ENCODE measurements at places on chromosomes 2 and 18. TPM values are rescaled to one million over a fixed set of nuclear protein-coding genes. Genes with fewer than 3 reads are reported as not detected.
A peak's percentile ranks its signal among the peaks of the same experiment; 100 is the strongest.

DNA sequence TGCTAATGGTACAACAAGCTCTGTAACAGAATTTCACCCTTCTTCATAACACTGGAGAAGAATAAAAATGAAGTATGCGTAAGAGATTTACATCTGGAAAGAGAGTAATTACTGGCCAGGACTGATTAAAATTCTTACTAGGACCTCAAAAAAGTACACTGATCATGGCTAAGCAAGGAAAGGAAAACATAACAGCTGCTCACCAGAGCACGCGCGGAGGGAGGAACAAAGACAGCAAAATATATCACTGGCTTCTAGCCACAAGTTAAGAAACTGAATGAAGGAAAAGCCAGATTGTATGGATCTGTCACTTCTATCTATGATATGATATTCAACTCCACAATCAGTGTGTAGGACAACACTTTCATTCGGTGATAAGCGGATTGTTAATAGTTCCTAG is 15.6 kb upstream of the CYTIP start:
- DNase-seq, result no peak

DNA sequence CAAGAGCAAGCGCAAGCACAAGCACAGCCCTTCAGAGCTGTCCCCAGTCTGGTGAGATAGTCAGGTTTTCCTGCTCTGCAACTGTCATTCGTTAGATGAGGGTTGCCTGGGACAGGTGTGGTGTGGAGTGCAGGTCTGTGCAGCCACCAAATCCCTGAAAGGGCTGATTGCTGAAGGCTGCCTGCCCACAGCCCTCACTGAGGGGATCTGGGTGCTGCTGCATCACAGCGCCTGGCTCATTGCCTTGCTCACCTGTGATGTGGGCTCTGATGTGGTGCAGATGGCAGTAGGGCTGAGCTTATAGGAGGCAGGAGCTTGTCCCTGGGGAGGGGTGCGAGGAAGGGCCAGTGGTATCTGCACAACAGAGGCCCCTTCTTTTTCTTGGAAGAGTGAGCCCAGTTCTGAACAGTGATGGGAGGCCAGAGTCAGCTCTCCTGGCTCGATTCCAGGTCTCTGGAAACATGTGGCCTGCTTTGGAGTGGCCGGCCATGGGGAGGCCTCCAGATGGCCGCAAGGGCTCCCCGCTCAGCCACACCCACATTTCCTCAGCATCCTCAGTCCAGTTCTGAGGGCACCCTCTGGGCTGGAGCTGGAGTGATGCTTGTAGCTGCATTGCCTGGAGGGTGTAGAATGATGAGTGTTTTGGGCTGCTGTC is 11.4 kb downstream of the UBE2F start:
- peak; percentile 6 for DNase-seq

- no peak for DNase-seq
Measured at GRCh38 chr18:8933714-8934284, 168.7 kb upstream of the NDUFV2 start.

- DNase-seq, result no peak
Measured at GRCh38 chr18:38481576-38481975, 916.0 kb upstream of the CELF4 start.

The PKDCC gene
- total RNA-seq, result not detected

The KCNIP3 gene
- total RNA-seq, result not detected

The PID1 gene
- total RNA-seq, result not detected

The GPR35 gene
- 1.4 TPM for total RNA-seq
